ENCODE measurements at places on chromosomes 6 and 20. TPM values are rescaled to one million over a fixed set of nuclear protein-coding genes. Genes with fewer than 3 reads are reported as not detected.

GRCh38 chr20:57396212-57396983, 5.2 kb downstream of the RBM38 start:
- no peak for DNase-seq

DNA sequence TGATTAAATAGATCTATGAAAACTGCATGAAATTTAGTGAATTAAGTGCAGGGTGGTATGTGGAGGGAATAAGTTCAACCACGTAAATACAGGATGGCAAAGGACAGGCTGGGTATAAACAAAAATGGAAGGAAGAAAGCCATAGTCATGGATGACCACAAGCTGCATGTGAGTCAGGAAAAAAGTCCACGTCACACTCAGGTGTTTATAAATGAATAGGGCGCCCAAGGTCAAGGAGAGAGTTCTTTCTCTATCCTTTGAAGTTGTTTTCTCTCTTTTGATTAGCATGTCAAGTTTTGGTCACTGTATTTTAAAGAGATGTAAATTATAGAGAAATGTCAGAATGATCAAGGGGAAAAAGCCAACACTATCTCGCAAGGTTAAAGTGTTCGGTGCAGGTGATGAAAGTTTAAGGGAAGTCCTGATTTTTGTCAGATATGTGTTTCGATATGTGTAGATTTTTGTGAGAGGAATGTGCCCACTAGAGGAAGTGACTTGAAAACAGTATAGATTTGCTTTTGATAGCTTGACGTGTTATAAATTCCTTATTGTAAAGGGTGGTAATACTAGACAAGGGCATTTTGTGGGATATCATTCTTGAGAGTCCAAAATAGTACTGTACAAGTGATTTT, 58.7 kb downstream of the MAP3K4 start:
- DNase-seq = no peak

EGFL8 gene
- total RNA-seq = 15.5 TPM

- DNase-seq = no peak
These were observed 670 bp upstream of the COL11A2 start for GRCh38 chr6:33192671-33193602.

- DNase-seq = no peak
These were observed 20.3 kb downstream of the GRIK2 start for GRCh38 chr6:101413773-101414172.

EPPIN gene
- not detected for total RNA-seq

DNA sequence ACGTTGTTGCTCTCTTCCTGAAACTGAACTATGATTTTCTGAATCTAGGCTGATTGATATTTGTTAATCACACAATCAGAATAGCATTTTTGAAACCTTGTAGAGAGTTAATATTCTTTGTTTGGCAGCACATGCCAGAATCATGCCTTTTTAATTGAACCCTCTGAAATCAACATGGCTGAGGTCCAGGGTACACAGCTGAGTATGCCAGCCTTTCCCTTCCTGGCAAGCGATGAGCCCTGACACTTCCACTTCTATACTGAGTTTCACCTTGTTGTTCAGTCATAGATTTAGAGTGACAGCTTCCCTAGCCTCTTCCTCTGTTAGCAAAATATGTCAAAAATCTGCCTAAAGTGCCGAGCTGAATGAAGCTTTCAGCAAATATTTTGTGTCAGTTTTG, 6.8 kb downstream of the HDDC2 start:
- no peak for DNase-seq

RFX6 gene
- total RNA-seq = not detected

GRCh38 chr6:90424580-90424979, 127.9 kb upstream of the BACH2 start:
- DNase-seq = no peak

All from mesenteric fat pad (tissue), 1 donor.